Fibroblast of villous mesenchyme (primary cell): ENCODE measurements at places on chromosomes 16 and 17.

DNA sequence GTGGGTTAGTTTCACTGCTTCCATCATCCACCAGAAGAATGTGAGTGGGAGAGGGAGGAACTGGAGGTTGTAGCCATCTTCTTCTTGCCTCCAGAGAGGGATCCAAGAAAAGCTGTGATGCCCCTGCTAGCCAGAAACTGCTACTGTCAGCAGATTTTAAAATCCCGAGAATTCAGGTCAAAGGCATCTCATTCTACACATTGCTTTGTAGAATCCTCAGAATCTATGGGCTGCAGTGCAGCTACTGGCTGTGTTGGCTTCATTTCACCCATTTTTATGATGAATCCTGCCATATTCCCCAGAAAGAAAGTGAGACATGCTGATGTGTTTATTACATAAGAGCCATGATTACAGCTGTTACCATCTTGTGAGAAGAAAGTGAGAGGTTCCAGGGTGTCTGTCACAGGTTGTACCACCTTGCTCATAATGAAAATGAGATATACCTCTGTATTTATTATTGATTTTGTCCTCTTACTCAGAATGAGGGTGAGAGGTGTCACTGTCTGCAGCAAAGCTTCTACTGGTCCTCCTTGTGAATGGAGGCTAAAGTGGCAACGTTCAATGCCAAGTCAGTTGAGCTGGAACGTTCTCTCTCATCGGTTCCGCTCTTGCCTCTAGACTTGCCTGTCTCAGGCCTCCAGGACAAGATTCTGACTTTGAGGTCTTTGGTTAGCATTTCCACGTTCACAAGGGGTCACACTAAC is 50.1 kb upstream of the MYH10 start:
- no peak for DNase-seq

GRCh38 chr16:8453359-8453758 is 137.0 kb downstream of the TMEM114 start:
- DNase-seq: no peak

GRCh38 chr17:40032322-40033320 is 17.4 kb downstream of the CSF3 start:
- no peak for DNase-seq

GRCh38 chr17:38738007-38738662 is 8.0 kb downstream of the CISD3 start:
- DNase-seq: no peak
